ENCODE measurements at places on chromosomes 6 and 20. TPM values are rescaled to one million over a fixed set of nuclear protein-coding genes. Genes with fewer than 3 reads are reported as not detected.

STMND1 gene
- total RNA-seq = not detected

GPX5 gene
- not detected for total RNA-seq

SLC17A2 gene
- not detected for total RNA-seq

C6orf58 gene
- total RNA-seq = not detected

CDKN1A gene
- total RNA-seq = 19.1 TPM

POM121L2 gene
- total RNA-seq = not detected

GZF1 gene
- total RNA-seq = 45.9 TPM

PAK1IP1 gene
- 4.6 TPM for total RNA-seq

EPB41L1 gene
- total RNA-seq = not detected

SMPD2 gene
- 25.0 TPM for total RNA-seq

SAPCD1 gene
- total RNA-seq = 5.4 TPM

PACRG gene
- total RNA-seq = not detected

IL17F gene
- not detected for total RNA-seq

- no peak for DNase-seq
These were observed 54.4 kb upstream of the SLCO4A1 start for GRCh38 chr20:62587757-62588402.

DNA sequence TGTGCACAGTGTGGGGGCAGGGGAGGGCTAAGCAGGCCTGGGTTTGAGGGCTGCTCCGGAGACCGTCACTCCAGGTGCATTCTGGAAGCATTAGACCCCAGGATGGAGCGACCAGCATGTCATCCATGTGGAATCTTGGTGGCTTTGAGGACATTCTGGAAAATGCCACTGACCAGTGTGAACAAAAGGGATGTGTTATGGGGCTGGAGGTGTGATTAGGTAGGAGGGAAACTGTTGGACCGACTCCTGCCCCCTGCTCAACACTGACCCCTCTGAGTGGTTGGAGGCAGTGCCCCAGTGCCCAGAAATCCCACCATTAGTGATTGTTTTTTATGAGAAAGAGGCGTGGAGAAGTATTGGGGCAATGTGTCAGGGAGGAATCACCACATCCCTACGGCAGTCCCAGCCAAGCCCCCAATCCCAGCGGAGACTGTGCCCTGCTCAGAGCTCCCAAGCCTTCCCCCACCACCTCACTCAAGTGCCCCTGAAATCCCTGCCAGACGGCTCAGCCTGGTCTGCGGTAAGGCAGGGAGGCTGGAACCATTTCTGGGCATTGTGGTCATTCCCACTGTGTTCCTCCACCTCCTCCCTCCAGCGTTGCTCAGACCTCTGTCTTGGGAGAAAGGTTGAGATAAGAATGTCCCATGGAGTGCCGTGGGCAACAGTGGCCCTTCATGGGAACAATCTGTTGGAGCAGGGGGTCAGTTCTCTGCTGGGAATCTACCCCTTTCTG lies 44.0 kb upstream of the TTPAL start:
- no peak for DNase-seq

DNA sequence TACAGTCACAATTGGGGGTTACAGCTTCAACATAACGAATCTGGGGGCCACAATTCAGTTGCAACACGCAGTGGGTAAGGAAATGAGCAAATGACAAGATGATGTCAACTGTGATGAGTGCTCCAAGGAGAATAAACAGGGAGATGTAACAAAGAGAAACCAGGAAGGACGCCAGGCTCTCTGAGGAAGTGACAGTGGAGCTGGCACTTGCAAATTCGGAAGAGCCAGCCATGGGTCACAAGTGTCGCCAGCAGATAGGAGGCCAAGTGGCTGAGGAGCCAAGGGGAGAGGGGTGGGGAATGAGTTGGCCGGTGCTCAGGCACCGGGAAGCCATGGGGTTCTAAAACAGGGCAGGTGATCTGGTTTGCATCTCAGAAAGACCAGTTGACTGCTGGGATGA lies 136.4 kb downstream of the EYA2 start:
- DNase-seq = no peak

GRCh38 chr6:104312851-104313250 lies 546.9 kb downstream of the HACE1 start:
- no peak for DNase-seq

- DNase-seq = peak; percentile 18
These were observed 46.9 kb upstream of the TRIM26 start for GRCh38 chr6:30260036-30260504.

GRCh38 chr6:2876210-2877056 lies 26.7 kb downstream of the SERPINB9 start:
- DNase-seq = peak; percentile 59

- no peak for DNase-seq
These were observed 95.7 kb downstream of the SHLD1 start for GRCh38 chr20:5845681-5846615.

GRCh38 chr20:38847840-38848239 lies 42.3 kb downstream of the PPP1R16B start:
- DNase-seq = no peak

DNA sequence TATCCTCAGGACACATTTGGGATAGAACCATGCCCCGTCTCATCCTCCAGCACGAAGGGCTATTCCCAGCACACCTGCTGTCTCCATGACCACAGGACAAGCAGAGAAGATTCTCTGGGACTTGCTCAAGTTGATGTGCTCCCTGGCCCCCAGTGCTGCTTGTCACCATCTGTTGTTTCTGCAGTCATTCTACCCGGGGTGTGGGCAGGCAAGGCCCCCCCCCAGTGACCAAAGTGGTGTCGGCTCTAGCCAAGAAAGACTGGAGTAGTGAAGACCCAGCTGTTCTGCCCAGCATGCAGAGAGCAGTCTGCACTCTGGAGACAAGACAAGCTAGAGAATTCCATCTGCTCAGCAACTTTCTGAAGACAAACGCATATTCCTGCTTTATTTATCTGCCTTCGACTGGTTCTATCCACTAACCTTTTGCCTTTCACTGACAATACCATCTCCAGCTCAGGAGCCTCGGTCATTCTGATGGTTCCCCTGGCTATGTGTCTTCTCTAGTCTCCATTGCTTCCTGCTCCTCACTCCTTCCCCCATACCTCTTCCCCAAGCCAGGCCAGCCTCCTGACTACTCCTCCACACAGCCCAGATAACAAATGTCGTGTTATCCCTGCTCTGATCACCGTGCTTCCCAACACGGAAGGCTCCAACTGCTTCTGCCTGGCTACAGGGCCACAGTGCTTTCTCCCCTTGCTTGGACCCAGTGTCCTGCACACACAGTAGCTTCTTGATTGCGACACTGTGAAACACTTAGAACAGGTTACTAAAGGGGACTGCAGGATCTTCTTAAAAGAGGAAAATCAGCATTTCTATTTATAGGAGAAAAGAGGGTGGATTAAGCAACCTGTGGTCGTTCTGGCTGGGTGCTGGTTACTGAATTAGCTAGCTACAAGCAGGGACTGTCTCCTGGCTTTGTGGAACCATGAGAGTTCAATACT lies 86.7 kb upstream of the EMILIN3 start:
- no peak for DNase-seq

GRCh38 chr6:78460711-78461110 lies 406.6 kb upstream of the IRAK1BP1 start:
- no peak for DNase-seq

- DNase-seq = no peak
These were observed 101.0 kb upstream of the MTHFD1L start for GRCh38 chr6:150764334-150765066.

DNA sequence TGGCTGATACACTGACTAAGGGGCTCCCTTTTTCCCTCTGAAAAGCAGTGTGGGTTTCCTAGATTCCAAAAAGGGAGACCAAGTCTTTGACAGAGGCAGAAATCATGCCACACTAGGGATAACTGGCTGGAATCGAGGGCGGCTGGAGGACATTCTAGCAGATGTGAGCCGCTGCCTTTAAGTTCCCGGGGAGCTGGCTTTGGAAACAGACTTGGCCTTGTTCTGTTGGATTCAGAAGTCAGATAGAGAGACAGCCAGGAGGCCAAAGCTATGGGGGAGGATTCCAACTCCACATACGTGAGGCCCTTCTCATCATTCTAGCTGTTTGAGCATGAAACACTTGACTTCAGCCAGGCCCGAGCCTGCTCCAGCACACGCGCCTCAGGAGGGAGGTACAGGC lies 109.9 kb upstream of the FOXC1 start:
- no peak for DNase-seq

DNA sequence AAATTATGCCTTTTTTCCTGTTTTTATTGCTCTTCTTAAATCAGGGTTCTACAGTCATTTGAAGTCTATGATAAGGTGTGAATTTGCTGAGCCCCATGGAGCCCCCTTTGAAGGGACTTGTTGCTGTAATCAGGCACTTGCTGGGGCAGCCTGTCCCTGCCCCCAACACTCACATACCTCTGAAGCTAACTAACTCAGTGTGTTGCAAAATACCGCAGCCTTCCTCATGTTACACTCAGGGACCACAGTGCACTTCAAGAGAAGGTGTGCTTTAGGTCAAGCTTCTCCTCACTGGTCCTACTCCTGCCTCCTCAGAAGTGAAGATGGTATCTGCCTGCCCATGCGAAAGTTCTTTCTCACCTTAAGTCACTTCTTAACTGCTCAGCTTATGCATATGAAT lies 66.1 kb upstream of the GLP1R start:
- DNase-seq = no peak

- no peak for DNase-seq
These were observed 208.0 kb downstream of the EYA2 start for GRCh38 chr20:47102629-47103028.

- no peak for DNase-seq
These were observed 5.9 kb upstream of the CDK5RAP1 start for GRCh38 chr20:33407251-33407650.

GRCh38 chr20:10919396-10920140 lies 245.8 kb upstream of the JAG1 start:
- no peak for DNase-seq

- no peak for DNase-seq
These were observed 17.3 kb upstream of the ID1 start for GRCh38 chr20:31587545-31588389.

DNA sequence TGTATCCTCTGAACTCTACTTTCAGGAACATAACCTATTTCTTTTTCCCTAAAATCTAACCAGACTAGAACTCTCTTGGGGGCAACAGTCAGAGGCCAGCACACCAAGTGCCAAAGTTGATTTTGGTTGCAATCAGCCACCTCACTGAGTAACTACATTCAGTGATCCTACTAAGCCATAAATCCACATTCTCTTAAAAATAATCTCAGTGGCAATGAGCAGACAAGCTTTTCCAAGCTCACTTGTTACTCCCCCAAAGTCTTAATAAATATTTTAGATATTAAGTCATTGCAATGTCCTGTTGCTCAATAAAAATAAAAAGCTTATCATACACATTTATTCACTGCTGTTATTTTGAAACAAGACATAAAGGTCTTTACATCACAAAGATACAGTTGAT lies 9.8 kb downstream of the RGS17 start:
- no peak for DNase-seq

GRCh38 chr6:76779068-76779467 lies 684.2 kb downstream of the HTR1B start:
- no peak for DNase-seq

DNA sequence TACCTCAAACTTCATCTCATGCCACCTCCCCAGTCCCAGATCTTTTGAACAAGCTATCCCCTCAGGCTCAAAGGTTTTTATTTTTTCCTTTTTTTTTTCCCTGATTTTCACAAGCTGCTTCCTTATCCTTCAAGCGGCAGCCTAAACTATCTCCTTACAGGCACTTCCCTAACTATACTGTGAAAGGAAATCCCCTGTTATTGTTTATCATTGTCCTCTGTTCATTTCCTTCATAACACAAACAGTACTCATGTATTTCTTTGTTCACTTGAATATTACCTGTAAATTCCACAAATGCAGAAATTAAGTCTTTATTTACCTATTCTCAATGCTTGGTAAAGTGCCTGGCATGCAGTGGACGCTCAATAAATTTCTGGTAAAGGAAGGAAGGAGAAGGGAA lies 48.9 kb downstream of the ME1 start:
- DNase-seq = no peak

GRCh38 chr6:159633196-159633595 lies 59.8 kb downstream of the SOD2 start:
- no peak for DNase-seq

DNA sequence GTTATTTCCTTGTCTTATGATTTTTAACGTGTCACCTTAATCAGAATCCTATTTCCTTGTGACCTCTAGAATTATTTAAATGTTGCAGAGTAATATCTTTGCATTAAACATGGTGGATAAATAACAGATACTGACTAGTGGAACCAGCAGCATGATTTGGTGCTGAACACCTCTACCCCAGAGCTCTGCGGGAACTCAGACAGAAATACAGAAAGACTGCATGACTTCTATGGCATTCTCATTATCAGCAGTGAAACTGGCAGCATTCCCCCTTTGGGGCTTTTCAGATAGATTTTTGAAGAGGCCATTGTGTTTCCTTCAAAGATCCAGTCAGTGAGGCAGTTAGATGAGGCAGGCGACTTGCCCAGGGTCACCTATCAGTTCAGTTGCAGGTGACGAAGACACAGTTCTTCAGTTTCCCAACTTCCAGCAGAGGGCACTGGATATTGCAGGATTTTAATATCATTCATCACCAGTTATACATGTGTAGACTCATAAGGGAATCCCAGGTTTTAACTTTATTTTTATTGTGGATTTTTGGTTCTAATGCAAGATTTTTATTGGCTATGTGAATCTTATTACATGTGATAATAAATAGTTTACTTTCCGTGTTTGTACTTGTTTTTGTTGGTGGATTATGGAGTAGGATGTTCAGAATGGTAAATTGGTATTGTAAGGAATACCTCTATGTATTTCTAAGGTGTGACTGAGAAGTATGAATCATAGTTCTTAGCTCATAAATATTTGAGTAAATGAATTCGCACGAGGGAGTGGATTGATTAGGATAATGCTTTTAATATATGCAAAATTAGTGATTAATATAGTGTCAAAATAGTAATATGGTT lies 81.3 kb downstream of the AFDN start:
- DNase-seq = no peak

GRCh38 chr6:70524721-70525286 lies 41.9 kb upstream of the SDHAF4 start:
- DNase-seq = no peak

DNA sequence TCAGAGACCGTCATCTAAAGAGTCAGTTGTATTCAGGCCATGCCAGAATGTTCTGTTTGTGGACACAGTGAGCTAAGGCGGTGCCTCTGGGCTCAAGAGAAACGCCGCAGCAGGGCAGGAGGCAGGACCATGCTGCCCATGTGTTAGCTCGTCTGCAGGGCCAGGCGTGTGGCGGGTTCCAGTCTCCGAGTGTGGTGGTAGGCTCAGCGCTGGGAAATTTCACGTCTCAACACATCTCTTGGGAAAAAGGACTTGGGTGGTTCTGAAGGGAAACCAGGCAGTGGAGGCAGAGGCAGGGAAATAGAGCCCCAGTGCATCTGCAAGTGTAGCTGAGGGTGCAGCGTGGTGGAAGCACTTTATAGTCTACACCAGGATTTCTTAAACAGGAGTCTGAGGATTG lies 56.9 kb upstream of the TAGAP start:
- no peak for DNase-seq

DNA sequence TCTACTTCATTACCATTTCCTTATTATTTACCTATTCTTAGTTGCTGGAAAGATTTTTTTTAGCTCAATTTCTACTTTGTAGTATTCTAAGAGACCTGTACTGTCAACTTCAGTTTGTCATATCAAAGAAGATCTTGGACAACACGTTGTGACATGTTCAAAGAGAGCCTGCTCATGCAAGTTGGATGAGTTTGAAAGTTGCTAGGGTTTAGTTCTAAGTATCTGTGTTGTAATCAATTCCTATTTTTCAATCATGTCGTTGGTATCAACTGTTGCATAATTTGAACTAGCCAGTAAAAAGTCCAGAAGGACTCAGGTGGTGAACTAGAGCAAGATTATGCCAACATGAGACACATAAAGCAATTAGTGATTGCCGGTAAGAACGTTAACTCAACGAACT lies 30.2 kb downstream of the PKIB start:
- DNase-seq = no peak

GRCh38 chr20:18477218-18477617 lies 10.0 kb downstream of the POLR3F start:
- DNase-seq = no peak
